Skeletal muscle cell (primary cell): ENCODE measurements at places on chromosomes 12 and 14.

- no peak for DNase-seq
Observed at GRCh38 chr12:108403952-108404351, 64.8 kb upstream of the CMKLR1 start.

- no peak for DNase-seq
Observed at GRCh38 chr14:104746071-104746545, 6.8 kb upstream of the SIVA1 start.

DNA sequence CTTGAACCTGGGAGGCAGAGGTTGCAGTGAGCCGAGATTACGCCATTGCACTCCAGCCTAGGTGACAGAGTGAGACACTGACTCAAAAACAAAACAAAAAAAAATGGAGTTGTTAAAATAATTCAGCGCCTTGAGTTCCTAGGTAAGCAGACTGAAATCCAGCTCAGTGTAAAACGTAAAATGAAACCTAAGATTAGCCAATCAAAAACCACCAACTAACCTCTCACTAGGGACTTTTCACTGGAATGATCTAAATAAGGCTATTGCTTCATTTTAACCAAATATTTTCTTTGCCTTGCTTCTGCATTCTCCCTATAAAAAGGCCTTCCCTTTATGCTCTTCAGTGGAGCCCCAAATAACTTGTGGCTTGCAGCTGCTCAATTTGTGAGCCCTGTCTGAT is 91.6 kb upstream of the HIF1A start:
- DNase-seq: no peak

GRCh38 chr12:115000038-115000437 is 316.1 kb upstream of the TBX3 start:
- DNase-seq: no peak

DNA sequence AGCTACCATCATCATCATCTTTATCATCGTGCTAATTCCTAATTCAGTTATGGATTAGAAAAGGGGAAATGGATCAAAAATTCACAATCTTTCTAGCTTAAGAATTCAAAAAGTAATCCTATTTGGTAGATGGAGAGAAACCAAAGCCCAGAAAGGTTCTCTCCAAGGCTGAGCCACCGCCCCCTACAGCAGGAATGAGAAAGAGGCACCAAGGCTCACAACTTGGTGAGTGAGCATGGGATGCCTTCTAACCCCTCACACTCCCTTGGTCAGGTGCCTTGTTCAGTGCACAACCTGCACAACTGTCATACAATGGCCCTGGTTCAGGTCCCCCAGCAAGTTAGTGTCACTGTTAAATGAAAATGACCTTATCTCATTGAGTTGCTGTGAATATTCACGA is 171.5 kb downstream of the ANO2 start:
- DNase-seq: no peak

GRCh38 chr12:111398530-111398929 is 7.2 kb upstream of the SH2B3 start:
- no peak for DNase-seq

- no peak for DNase-seq
Observed at GRCh38 chr12:6792522-6793201, 3.3 kb downstream of the CD4 start.

DNA sequence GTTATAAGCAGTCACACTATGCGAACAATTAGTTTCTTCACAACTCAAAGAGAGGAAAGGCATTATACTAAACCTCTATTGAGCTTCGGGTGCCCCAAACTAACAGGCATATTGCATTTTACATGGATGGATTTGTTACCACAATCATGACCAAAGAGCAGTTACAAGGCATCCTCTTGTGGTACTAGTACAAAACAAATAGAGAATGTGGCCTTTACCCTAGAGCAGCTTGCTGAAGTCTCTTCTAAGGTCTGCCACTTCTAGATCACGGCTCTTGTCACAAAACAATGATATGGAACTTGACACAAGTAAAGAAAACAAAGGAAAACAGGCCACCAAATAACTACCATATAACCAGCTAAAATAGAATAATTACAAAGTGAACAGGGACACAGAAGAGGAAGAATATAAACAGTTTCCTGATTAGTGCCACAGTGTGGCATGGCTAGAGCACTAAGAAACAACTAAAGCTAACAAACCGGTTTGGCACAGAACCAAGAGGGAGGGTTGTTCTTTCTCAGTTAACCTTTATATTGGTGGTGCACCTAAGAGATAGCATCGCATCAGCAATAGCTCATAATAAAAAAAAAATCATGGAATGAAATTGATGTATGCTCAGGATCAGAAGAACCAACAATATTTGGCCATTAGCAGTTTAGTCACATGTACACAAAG is 209.7 kb upstream of the ATP2B1 start:
- DNase-seq: no peak

GRCh38 chr12:116156614-116157013 is 120.9 kb downstream of the MED13L start:
- no peak for DNase-seq

GRCh38 chr14:32623300-32624093 is 294.4 kb downstream of the AKAP6 start:
- DNase-seq: peak; percentile 62

- DNase-seq: no peak
Observed at GRCh38 chr12:39807043-39807442, 187.4 kb upstream of the ABCD2 start.

DNA sequence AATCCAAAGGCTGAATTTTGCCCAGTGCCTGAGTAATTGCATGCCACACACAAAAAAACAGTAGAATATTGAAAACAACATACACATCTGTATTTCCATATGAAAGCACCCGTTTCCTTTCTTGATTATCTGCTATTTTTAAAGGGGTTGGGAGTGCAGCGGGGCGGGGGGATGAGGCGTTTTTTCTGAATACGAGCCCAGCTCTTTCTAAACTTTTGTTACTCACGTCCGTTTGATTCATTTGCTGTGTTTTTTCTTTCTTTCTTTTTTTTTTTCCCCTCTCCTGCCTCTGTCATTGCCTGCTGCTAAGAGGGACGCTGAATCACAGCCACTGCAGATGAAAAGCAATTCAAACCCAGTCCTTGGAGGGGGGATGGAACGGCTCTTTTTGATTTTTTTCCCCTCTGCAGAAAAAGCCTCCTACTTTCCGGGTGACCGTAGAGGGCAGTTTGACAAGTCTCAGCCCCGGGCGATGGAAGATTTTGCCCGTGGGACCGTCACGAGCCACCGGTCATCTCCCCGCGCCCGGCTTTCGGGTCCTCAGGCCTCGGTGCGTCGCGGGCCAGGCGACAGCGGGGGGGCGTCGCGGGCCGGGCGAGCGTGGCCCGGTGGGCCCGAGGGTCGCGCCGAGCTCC is 572 bp upstream of the RASSF8 start:
- no peak for DNase-seq

- peak; percentile 39 for DNase-seq
Observed at GRCh38 chr14:89466944-89467343, 49.9 kb upstream of the FOXN3 start.

- no peak for DNase-seq
Observed at GRCh38 chr12:26786865-26787514, 46.0 kb downstream of the ITPR2 start.

DNA sequence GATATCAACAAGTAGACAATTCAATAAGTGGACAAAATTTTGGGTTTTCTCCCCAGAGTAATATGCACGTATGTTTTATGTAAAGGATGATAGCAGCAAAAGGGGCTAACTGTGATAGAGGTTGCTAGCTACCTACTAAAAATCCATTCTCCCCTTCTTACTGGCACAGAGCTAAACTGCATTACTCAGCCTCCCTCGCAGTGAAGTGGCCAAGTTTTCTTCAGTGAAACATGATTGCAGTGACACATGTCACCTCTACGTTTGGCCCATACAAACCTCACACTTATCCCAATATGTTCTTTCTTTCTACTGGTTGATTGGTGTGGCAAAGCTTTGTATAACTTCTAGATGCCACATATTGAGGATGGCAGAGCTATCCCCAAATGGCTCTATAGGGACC is 34.3 kb downstream of the GPR65 start:
- no peak for DNase-seq

DNA sequence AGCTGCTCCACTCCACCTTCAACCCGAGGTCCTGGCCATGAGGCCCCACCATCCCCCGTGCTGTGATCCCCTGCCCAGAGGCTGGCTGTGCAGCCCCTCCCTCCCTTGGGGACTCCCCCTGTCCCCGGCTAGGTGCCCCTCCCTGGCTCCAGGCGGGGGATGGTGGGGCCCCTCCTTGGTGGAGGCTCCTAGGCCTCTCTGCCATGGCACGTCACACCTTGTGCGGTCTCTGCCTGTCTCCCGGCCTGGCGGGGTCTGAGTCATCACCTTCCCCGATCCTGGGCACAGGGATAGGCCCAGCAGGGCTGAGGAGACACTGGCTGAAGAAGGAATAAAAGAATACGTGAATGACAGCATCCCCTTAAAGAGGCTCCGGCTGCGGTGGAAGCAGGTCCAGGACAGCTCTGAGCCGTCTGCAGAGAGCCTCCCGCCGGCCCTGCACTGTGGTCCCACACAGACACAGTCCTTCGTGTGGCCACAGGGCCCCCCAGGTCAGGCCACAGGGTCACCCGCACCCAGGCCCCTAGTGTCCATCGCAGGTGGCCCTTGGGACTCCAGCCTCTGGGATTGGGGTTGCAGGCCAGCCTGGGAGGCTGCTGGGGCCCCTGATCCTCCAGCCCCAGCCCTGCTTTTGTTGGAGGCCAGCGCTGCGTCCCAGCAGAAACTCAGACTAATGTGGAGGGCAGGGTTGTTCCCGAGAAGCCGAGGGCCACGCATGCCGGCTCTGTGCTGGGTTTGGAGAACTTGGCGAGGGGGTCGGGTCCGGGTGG is 43.6 kb downstream of the KIF26A start:
- DNase-seq: no peak

GRCh38 chr12:43872396-43872795 is 36.5 kb downstream of the TMEM117 start:
- DNase-seq: no peak

DNA sequence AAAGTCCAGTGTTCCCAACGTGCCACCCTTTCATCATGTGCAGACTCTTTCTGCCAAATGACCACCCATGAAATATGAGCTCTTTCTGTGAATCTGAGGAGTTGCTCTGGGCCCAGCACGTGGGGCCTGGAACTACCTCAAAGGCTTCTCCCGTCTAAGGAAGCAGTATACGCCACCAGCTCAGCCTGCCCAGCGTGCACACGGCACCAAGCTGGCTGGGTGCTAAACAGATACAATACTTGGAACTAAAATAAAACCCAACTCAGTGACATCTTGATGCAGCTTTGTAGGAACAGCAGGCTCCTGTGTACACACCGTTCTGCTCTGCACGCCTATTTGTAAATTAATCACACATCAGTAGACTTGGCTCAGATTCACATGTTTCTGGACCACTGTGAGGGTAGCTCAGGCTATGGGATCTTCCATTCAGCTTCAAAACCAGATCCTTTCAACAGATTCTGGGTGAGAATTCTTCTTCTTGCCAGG is 74.8 kb downstream of the ARL6IP4 start:
- no peak for DNase-seq

- no peak for DNase-seq
Observed at GRCh38 chr12:104072099-104072498, 7.8 kb downstream of the HCFC2 start.

- DNase-seq: no peak
Observed at GRCh38 chr12:30138483-30138882, 354.7 kb upstream of the TMTC1 start.

- DNase-seq: no peak
Observed at GRCh38 chr12:47835006-47835830, 15.5 kb upstream of the HDAC7 start.

DNA sequence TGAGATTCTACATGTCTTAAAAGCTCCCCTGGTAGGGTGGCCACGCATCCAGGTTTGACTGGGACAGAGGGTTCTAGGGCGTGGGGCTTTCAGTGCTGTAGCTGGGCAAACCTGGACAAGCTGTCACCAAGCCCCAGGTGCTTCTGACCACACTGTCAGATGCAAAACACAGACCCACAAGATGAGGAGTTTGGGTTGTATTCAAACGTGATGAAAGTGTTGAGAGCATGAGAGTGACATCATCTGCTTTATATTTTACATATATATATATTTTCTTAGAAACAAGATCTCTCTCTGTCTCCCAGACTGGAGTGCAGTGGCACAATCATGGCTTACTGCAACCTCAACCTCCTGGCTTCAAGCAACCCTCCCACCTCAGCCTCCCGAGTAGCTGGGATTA is 210.1 kb downstream of the DPF3 start:
- no peak for DNase-seq

GRCh38 chr12:131087302-131087818 is 133.7 kb downstream of the ADGRD1 start:
- DNase-seq: no peak

GRCh38 chr14:65257425-65257824 is 155.1 kb upstream of the FUT8 start:
- DNase-seq: no peak

DNA sequence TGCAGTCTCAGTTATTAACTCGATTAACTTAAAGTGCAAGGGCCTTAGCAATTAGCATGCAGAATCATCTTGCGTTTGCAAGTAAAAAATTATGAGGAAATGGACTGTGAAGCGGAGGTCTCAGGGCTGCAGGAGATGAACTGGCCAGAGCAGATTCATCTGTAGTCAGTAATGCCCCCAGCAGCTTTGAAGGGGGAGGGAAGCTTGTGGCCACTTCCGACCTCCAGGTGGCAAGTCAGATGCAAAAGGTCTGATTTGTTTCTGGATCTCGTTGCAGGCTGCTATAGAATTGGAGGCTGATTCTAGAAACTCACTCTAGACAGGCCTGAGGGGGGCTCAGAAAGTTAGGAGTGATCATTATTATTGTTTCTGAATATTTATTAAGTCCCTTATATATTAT is 107.4 kb upstream of the RGS6 start:
- DNase-seq: no peak

DNA sequence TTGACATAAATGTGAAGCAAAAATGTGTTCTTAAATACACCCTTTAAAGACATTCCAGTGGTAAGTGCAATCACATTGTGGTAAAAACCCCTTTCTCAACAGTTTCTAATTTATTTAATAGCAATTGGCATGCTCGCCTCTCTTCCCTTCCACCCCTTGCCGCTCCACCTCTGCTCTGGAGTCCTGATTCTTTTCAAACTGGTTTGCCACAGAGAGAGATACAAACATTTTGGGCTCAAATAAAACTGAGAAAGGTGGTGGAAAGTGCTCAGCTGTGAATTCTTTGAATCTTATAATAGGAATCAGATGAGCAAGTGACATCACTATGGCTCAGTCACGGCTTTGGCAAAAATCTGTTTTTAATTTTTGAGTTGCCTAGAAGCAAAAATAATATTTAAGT is 993.9 kb downstream of the GALC start:
- DNase-seq: no peak

- peak; percentile 100 for DNase-seq
Observed at GRCh38 chr12:110109037-110109836, 14.9 kb upstream of the IFT81 start.

GRCh38 chr12:102880783-102881182 is 36.3 kb downstream of the PAH start:
- no peak for DNase-seq

DNA sequence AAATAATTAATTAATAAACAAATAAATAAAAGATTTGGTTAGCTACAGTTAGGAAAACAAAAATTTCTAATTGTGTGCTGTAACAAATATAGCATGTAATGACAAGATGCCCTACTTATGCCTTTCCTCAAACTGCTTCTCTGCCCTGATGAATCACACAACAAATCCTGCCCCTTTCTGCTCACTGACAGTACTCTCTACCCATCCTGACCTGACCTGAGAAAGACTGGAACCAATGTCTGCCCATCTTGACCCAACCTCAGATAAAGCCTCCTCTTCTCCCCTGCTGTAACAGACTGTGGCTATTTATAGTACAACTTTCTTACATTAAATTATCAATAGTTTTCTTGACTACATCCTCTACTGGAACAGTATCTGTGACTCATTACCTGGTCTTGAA is 43.7 kb downstream of the PPP1R13B start:
- DNase-seq: no peak
